Heart right ventricle (tissue), 16 donors: ENCODE measurements at places on chromosomes 3 and 15. TPM values are rescaled to one million over a fixed set of nuclear protein-coding genes. Genes with fewer than 3 reads are reported as not detected.

DNA sequence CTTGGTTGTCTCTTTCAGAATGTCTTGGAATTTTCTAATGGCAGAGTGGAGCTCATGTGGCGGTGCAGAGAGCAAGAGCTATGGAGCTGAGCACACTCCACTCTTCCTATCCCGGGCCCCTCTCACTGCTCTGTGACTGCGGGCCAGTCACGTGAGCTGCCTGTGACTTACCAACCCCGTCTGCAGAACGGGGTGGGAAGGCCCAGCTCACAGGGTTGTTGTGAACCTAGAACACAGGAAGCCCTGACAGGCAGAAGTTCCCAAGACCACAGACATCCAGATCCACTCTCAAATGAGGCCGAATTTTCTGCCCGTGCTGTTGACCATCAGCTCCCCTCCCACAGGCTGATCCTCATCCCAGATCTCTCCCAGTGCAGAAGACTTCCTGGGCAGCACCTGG, 35.5 kb upstream of the PLXNA1 start:
- DNase-seq, result no peak

GRCh38 chr3:140563206-140563760, 114.6 kb upstream of the TRIM42 start:
- DNase-seq, result no peak

DNA sequence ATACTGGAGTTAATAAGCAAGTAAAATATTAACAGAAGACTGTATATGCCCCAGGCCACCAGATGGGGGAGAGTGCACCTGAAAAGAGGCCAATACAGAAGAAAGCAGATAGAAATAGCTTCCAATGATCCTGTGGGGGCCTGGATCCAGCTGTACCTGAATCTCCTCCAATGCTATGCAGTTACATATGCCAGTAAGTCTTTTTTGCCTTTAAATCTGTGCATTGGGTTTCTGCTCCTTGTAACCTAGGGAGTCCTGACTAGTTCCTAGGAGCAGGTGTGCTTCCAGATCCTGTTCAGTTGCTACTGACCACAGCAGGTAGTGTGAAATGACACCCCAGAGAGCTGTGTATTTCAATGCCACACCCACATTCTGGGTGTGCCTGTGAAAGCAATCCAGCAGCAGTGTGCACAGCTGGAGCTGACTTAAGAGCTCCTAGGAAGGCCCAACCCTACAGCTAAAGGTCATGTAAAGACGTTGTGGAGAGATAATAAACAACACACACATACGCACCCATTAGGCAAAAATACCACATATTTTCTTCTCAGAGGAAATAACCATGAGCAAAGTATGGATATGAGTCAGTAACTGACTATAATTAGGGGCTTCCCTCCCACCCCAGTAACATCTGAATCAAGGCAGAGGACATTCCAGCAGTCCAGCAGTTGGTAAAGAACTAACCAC, 62.2 kb upstream of the AKAP13 start:
- no peak for DNase-seq

DNA sequence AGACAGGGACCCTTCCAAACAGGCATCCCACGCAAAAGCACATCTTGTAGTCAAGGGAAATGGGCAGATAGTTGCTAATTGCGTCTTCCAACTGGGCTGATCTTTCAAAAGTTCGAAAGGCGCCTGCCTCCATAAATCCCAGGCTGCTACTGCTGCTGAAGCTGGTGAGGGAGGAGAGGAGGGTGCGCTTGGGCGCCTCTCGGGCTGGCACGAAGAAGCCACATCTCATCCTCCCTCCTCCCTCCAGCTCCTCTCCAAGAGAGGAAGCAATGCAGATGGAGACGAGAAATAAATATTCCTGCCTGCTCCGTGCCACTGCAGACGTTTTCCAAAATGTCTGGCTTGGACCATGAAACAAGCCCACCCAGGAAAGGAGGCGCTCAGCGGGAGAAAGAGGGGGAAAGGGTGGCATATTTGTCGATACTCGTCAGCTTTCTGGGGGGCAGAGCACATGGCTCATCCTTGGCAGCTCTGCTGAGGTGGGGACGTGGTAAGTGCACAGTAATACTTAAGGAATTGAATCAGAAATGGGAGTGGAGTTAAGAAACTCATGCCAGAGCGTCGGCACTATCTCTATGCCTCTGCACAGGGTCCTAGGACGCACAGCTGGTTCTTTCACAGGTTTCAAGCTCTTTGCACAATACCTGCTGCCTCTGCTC, 88.9 kb upstream of the FEZF2 start:
- no peak for DNase-seq

- DNase-seq, result no peak
Measured at GRCh38 chr3:134544316-134544715, 58.5 kb downstream of the CEP63 start.

- no peak for DNase-seq
Measured at GRCh38 chr15:65006876-65007275, 17.2 kb upstream of the SPG21 start.

- DNase-seq, result no peak
Measured at GRCh38 chr15:84819791-84820190, 2.6 kb downstream of the ALPK3 start.

DNA sequence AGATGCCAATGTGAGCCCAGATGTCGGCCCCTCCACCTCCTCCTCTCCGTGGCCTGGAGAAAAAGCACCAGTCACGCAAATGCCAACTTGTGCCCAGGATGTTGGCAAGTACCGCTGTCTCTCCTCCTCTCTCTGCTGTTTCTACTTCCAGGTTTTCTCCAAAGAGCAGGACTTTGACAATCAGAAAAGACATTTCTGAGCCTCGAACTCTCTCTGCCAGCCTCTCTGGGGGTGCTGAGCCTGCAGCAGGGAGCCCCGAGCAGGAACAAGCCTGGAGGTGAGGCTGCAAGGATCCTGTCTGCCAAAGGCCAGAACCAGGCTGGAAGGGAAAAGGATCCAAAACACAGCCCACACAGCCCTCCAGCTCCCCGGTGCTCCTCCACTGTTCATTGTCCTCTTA, 89.7 kb downstream of the SEC22A start:
- no peak for DNase-seq

- no peak for DNase-seq
Measured at GRCh38 chr3:55161231-55161630, 233.4 kb upstream of the LRTM1 start.

DNA sequence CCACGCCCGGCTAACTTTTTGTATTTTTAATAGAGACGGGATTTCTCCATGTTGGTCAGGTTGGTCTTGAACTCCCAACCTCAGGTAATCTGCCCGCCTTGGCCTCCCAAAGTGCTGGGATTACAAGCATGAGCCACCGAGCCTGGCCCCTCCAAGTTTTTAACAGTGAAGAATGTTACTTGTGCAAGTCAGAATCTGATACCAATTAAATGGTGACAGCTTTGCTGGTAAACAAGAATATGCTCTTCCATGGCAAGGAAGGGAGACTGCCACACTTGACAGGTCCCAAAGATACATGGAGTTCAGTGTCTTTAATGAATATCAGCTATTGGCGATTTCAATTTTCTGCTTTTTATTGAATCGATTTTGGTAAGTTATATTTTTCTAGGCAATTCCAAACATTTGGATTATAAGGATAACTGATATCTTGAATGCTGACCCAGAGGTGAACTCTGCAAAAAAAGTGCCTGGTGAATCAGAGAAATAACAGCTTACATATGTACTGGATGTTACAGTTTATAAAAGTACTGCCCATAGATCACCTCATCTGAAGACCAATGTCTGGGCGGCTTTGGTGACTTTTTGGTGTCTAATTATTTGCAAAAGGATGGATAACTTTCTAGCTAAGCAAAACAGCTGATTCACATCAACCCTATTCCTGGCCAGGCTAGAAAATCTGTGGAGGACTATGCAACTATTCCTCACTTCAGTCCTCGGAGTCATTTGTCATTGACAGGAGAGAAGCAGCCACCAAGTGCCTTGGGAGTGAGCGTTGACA, 1.2 kb downstream of the PARP16 start:
- no peak for DNase-seq

DNA sequence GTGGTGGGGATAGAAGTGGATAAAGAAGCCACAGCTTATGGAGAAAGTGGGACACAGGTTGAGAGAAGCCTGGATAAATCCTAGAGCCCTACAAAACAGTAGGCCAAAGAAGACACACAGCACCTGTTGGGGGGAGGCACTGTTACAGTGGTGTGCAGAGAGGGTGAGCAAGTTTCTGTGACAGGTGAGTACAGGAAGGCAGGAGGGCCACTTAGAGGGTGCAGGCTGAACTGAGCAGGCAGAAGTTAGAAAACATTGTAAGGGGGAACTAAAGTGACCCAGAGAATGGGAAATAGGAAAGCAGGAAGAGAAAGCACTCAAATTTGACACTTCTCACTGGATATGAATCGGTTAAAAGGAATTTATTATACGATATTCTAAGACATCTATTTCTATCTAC, 146.1 kb upstream of the TMCO5A start:
- no peak for DNase-seq

Gene CDHR4
- total RNA-seq, result not detected

Gene MOBP
- not detected for total RNA-seq

Gene OSTN
- 0.30 TPM for total RNA-seq

Gene COL6A5
- not detected for total RNA-seq

Gene CD200
- 1.9 TPM for total RNA-seq
